ENCODE measurements at places on chromosomes 7 and 10.

GRCh38 chr7:7966141-7966734 is 2.4 kb upstream of the GLCCI1 start:
- DNase-seq: no peak

GRCh38 chr10:75347186-75347585 is 54.4 kb downstream of the ZNF503 start:
- no peak for DNase-seq

GRCh38 chr10:63415640-63416244 is 50.0 kb downstream of the JMJD1C start:
- DNase-seq: no peak

- DNase-seq: no peak
Measured at GRCh38 chr7:142891490-142892082, 6.0 kb upstream of the TRPV6 start.

- DNase-seq: no peak
Measured at GRCh38 chr10:125692196-125692595, 9.2 kb upstream of the TEX36 start.

DNA sequence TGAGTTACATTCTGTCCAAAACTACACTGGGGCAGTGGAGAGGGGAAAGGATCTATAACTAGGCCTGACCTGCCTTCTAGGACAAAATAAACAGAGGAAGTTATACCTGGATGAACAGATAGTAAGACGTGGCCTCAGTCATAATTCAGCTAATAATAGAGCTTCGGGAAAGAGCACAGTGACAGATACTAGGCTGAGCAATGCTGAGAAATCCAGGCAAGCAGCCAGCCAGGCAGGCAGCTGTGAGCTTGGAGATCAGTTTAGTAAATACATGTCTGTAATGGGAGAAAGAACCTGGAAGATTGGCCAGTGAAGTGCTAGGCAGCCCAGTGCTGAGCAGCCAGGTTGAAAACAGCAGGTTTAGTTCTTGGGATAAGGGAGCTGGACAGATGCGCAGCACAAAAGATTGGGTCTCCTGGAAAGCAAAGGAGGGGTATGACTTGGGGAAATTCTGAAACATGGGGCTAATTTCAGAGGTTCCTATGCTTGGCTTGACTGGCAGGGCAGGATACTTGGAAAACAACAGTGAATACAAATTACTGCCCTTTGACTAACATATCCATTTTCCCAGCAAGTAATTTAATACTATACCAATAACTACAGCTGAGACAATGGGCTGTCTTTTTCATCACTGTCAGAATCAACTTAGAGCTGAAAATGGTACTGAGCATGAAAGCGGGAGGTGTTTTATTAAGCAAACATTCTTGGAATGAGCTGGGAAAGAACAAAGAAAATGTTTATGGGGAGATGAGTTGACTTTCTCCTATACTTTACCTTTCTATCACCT is 140.8 kb downstream of the DGKB start:
- no peak for DNase-seq

GRCh38 chr10:27804136-27804535 is 58.5 kb upstream of the MKX start:
- DNase-seq: no peak

- no peak for DNase-seq
Measured at GRCh38 chr7:147547252-147547897, 1043.2 kb upstream of the C7orf33 start.

DNA sequence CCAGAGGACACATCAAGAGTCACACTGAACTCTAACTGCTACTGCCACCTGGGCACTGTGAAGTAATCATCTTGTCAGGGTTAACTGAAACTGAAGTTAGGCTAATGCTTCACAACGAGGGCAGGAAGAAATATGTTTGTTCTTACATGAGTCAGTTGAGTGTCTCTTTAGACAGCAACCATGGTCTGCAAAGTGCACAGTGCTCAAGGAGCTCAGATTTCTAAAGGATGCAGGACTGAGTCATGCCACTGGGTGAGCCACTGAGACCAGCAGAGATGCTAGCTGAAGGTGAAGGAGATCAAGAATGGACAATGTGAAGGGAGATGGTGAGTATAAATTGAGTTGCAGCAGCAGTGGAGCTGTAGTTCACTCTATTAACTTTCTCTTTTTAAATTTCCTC is 76.0 kb upstream of the CTTNBP2 start:
- DNase-seq: no peak

DNA sequence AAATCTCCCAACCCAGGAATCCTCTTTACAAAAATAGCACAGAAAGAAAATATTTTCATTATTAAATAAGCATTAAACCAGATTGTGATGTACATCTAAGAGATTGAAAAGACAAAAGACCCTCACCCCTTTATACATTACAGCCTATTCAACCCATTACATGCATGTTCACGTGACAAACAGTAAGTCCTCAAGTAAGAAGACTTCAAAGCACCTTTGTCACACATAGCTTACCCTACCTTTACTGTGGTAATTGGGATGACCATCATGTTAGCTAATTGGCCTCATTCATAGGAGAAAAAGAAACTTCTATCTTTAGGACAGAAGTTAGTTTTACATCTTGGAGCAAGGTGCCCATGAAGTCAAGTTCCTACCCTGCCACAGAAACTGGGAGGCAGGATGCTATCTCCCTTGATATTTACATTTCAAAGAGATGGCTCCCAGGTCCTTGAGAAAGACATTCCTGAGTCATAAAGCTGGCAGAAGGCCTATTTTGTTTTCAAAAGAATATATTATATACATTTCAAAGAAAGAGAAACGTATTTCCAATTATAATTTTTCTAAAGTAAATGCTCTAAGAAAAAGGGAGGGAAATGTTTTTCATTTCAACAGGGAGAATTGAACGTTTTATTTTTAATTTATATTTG is 48.1 kb downstream of the GNAI1 start:
- no peak for DNase-seq

- no peak for DNase-seq
Measured at GRCh38 chr7:69114374-69114773, 483.9 kb upstream of the AUTS2 start.

GRCh38 chr10:113430634-113431397 is 122.0 kb upstream of the HABP2 start:
- no peak for DNase-seq

GRCh38 chr7:18754766-18755165 is 259.2 kb downstream of the HDAC9 start:
- no peak for DNase-seq

GRCh38 chr7:100959894-100960293 is 9.5 kb upstream of the MUC12 start:
- DNase-seq: no peak

DNA sequence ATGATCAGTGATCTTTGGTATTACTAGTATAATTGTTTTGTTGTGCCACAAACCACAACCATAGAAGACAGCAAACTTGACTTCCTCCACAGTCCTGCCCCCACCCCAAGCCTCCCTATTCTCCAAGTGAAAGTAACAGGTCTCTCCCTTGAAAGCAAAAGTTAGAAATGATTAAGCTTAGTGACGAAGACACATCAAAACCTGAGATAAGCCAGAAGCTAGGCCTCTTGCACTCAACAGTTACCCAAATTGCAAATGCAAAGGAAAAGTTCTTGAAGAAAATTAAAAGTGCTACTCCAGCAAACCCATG is 7.5 kb downstream of the SAR1A start:
- DNase-seq: no peak

DNA sequence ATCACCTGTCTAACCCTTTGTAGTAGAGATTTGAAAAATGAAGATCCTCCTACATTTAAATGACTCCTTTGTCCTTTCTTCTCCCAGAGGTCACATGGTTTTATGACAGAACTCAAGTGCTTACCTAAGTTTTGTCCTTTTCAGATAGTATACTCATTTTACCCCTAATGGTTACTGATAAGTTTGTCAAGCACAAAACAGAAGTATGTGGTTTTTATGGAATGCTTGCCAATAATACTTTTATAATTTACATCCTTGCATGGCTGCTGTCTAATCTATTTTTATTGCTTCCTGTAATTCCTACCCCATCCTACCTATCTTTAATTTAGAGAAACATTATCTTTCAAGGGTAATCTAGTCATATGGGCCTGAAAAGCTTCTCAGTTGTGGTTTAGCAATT is 37.5 kb downstream of the HELLS start:
- no peak for DNase-seq

- DNase-seq: no peak
Measured at GRCh38 chr10:31123946-31124345, 92.3 kb upstream of the ZNF438 start.

GRCh38 chr7:36969376-36969775 is 245.1 kb upstream of the AOAH start:
- DNase-seq: no peak

DNA sequence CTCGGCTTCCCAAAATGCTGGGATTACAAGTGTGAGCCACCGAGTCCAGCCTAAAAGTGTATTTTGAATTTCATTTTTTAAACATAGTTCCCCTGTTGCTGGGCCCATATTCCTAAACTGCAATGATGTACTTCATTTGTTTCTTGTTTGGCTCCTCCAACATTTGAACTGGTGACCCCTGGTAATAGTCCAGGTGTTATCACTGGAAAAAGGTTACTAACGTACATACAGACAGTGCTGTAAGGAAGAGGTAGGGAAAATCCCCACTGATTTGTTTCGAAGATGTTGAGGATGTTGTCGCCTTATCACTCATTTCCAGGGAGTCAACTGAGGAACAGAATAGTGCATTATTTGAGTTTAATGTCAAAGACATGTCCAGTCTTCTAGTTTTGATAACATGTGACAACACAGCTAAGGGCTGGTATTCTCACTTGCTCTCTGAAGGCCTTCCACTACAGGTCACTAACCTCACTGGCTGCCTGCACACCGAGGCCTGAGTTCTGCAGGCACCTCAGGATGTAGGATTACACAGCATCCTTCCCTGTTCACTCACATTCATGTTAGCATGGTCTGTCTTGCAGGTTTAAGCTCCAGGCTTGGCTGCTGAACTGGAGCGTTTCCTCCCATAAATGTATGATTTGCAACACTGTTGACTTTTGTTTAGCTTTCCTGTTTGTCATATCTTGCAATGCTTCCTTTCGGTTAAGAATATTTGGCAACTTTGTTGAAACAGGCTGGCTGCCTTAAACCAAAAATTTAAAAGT is 362.8 kb downstream of the INHBA start:
- DNase-seq: no peak

DNA sequence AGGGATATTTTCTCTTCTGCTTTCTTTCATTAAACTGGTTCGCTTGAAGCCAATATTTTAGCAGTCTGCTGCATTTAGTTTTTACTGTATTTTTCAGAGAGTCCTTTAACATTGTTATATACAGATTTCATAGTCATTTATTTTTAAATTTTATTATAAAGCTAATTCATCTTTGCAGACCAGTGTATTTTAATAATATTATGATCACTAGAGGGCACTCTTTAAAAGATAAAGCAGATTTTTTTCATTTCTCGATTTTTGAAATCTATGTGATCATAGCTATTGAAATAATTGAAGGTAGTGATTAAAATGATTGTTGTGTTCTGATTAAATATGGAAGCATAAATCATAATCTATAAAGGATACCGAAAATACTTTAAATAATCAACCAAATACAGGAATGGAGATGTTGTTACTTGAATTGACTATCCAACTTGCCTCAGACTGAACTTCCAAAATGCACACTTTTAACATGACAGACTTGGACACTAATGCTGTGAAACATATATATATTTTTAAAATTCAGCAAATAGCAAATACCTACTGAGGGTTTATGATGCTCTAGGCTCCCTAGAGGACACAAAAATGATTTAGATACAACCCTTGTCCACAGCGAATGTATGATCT is 35.2 kb downstream of the ST7 start:
- no peak for DNase-seq

- DNase-seq: no peak
Measured at GRCh38 chr7:54469740-54470139, 72.4 kb upstream of the VSTM2A start.

GRCh38 chr7:21067216-21067615 is 280.5 kb upstream of the SP8 start:
- no peak for DNase-seq

- no peak for DNase-seq
Measured at GRCh38 chr10:86661161-86662025, 6.9 kb upstream of the LDB3 start.

GRCh38 chr7:66964411-66964810 is 31.0 kb downstream of the SBDS start:
- no peak for DNase-seq

DNA sequence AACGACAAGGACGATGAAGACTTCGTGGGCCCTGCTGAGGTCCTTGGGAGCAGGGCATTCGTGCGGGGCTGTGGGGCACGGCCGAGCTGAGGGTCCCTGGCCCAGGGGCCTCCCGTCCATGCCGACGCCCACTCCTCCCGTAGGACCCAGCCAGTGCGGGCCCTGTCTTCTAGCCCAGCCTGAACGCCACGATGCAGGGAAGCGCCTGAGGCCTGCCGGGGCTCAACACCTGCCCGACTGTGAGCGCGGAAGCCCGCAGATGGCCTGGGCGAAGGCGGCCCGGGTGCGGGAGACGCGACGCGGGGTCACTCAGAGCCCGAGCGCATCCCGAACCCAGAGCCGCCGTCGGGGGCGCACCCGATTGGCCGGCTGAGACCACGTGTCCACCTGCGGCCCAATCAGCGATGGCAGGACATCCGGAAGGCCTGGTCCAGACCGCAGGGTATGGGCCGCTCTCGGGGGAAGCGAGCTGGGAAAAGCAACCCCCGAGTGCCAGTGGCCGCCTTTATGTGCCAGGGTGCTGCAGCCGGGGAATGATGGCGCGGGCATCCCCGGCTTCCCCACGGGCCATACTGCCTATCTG is 151.0 kb downstream of the NRF1 start:
- DNase-seq: no peak
